ENCODE measurements at places on chromosomes 1 and 21. TPM values are rescaled to one million over a fixed set of nuclear protein-coding genes. Genes with fewer than 3 reads are reported as not detected.
A peak's percentile ranks its signal among the peaks of the same experiment; 100 is the strongest.

Gene SLC9C2
- total RNA-seq: not detected

Gene EFNA1
- 108 TPM for total RNA-seq

Gene BARHL2
- not detected for total RNA-seq

Gene NMNAT2
- total RNA-seq: 0.27 TPM

Gene FAM151A
- 5.2 TPM for total RNA-seq

Gene FOXD2
- total RNA-seq: 20.9 TPM

Gene MEX3A
- 0.48 TPM for total RNA-seq

Gene INSRR
- not detected for total RNA-seq

Gene SPRR5
- total RNA-seq: not detected

DNA sequence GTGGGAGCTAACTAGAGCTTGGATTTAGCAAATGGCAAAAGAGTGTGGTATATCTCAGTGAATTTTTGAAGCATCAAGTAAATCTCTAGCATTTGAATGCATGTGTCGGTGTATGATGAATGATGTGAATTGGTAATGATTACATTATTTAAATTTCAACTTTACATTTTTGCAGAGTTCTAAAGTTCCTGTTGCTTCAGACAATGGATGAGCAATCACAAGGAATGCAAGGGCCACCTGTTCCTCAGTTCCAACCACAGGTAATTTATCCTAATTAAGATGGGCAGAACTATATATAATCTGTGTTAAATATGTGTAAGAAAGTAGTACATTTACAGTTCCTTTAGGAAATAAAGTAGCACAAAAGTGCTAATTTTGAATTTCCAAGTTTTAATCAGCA, 75.6 kb downstream of the NEK7 start:
- no peak overlapping the region for H3K27ac ChIP-seq
- DNase-seq: no peak
- H3K27me3 ChIP-seq: no peaks in the 10 kb centered on the region

GRCh38 chr1:121546830-121547591, 362.2 kb downstream of the SRGAP2C start:
- no peak for DNase-seq
- no peaks in the 10 kb centered on the region for H3K27me3 ChIP-seq
- H3K4me3 ChIP-seq: no peak overlapping the region
- H3K36me3 ChIP-seq: no peaks in the 10 kb centered on the region
- H3K4me1 ChIP-seq: no peaks in the 10 kb centered on the region
- no peak overlapping the region for H3K27ac ChIP-seq

DNA sequence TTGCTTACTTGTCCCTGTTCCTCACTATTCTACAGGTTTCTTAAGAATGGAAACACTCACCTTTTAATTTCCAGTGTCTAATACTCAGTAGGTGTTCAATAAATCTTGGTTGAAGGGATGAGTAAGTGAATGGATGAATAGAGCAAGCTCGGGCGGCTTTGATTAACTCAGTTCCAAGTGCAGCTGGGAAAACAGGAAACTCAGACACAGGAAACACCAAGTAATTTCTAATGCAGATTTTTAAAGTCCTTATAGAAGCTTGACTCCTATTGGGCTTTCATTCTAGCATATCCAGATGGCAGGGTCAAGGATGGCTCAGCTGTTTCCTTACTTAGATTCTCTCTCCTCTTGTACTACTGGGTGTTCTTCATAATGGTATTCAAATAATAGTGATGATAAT, 14.0 kb downstream of the CAMK1G start:
- H3K27me3 ChIP-seq: peaks cover 2% of the 10 kb centered on the region
- no peak overlapping the region for H3K27ac ChIP-seq
- no peaks in the 10 kb centered on the region for H3K36me3 ChIP-seq
- DNase-seq: no peak

GRCh38 chr1:150521196-150521968, 5.8 kb downstream of the FALEC start:
- H3K4me1 ChIP-seq: peaks cover 14% of the 10 kb centered on the region
- H3K27me3 ChIP-seq: no peaks in the 10 kb centered on the region
- H3K36me3 ChIP-seq: no peaks in the 10 kb centered on the region
- no peak overlapping the region for H3K4me3 ChIP-seq
- no peak overlapping the region for H3K27ac ChIP-seq

- H3K27me3 ChIP-seq: no peaks in the 10 kb centered on the region
- DNase-seq: no peak
- no peak overlapping the region for H3K4me3 ChIP-seq
- no peak overlapping the region for H3K27ac ChIP-seq
- H3K36me3 ChIP-seq: no peaks in the 10 kb centered on the region
Observed at GRCh38 chr1:196309386-196309785, 298.9 kb downstream of the KCNT2 start.

- no peak for DNase-seq
- peaks cover 37% of the 10 kb centered on the region for H3K4me1 ChIP-seq
- no peak overlapping the region for H3K4me3 ChIP-seq
Observed at GRCh38 chr1:212605441-212606394, 2.8 kb upstream of the ATF3 start.

DNA sequence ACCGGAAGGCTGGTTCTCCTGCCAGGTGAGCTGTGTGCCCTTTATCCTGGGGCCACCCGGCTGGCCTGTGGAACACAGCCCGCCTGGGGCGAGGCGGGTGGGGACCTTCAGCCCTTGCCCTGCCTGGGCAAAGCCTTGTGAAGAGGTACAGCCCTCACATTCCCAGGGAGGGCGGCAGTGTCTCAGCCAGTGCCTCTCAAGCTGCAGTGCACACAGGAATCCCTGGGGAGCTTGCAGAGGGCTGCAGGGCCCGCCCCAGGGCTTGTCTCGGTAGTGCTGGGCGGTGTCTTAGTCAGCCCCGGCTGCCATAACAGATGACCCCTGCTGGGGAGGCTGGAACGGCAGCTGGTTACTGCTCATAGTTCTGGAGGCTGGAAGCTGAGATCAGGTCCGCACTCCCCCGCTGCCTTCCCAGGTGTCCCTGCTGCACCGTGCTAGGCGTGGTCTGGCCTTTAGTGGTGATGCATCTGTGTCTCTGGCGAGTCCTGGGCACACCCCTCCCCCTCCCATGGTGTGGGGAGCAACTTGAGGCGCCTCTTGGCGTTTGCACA, 12.6 kb downstream of the DFFB start:
- no peak for DNase-seq
- no peak overlapping the region for H3K4me3 ChIP-seq
- H3K27ac ChIP-seq: no peak overlapping the region
- H3K36me3 ChIP-seq: no peaks in the 10 kb centered on the region

- H3K27ac ChIP-seq: peak overlapping the region; percentile 96
- peak; percentile 81 for DNase-seq
- H3K27me3 ChIP-seq: no peaks in the 10 kb centered on the region
- H3K4me3 ChIP-seq: no peak overlapping the region
Observed at GRCh38 chr1:151196292-151196800, 2.0 kb upstream of the PIP5K1A start.

DNA sequence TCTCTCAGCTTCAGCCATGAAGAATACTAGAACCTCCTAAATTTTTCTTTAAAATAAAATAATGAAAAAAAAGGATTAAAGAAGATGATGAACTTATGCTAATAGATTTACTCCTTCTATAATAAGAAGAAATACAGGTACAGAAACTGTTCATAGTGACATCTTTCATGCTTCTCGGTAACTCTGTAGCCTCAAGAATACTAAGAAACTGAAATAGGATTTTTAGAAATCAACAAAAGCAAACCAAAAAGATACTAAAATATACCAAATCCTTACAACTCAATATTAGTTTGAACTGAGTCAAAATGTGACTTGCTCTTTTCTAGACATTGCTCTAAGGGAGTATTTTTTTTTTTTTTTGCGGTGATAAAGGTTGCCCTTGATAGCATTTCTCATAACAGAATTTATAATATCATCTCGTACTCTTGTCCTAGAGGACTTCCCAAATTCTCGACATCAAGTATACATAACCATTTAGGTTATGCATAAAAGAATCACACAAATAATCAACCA, 42.8 kb downstream of the ZZZ3 start:
- H3K27me3 ChIP-seq: no peaks in the 10 kb centered on the region
- no peak for DNase-seq
- no peaks in the 10 kb centered on the region for H3K4me1 ChIP-seq
- H3K4me3 ChIP-seq: no peak overlapping the region

DNA sequence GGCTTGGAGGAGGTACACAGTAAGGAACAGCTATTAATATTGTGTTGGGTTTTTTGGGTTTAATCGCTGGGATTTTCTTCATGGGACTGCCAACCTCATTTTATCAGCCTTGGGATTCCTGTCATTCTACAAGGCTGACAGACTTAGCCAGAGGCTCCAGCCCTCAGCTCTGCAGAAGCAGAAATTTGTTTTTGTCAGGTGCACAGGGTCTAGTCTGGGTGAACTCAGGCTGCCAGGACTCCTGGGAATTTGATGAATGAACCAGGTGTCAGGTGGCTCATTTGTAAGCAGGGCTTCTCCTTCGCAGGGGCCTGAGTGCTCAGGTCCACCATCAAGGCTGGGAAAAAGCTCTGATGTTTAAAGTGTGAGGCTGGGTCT, 11.5 kb upstream of the ZNF362 start:
- no peak for DNase-seq
- no peak overlapping the region for H3K27ac ChIP-seq
- no peaks in the 10 kb centered on the region for H3K4me1 ChIP-seq
- no peaks in the 10 kb centered on the region for H3K27me3 ChIP-seq
- no peak overlapping the region for H3K4me3 ChIP-seq

DNA sequence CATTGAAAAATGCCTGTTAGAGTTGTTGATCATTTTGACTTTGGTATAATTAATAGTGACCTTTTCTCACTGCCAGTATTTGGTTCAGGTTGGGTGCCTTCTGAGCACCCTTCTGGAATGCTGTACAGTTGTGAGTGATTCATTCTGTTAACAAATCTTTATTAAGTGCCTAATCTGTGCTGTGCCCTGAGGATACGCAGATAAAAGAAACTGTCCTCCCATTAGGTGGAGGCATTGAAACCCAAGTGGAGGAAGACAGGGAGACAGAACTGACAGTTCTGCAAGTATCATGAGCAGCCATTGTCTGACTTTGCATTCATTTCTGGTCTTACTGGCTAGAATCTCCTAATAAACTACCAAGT, 76.1 kb upstream of the ZNF326 start:
- no peak overlapping the region for H3K27ac ChIP-seq
- no peaks in the 10 kb centered on the region for H3K36me3 ChIP-seq
- H3K27me3 ChIP-seq: no peaks in the 10 kb centered on the region
- H3K4me1 ChIP-seq: no peaks in the 10 kb centered on the region

- peaks cover 7% of the 10 kb centered on the region for H3K4me1 ChIP-seq
- DNase-seq: peak; percentile 93
- H3K4me3 ChIP-seq: peak within 1 kb of the TSS; percentile 61
- H3K36me3 ChIP-seq: no peaks in the 10 kb centered on the region
- no peaks in the 10 kb centered on the region for H3K27me3 ChIP-seq
- H3K27ac ChIP-seq: peak within 1 kb of the TSS; percentile 85
Observed at GRCh38 chr1:28914228-28915030, at the start of gene EPB41. Gene EPB41 (plus strand): TSS chr1:28914569. CDS start chr1:28987438, 72,869 bp downstream.

GRCh38 chr1:10782491-10783244, 13.8 kb downstream of the CASZ1 start:
- DNase-seq: no peak
- H3K27me3 ChIP-seq: no peaks in the 10 kb centered on the region
- H3K4me3 ChIP-seq: no peak overlapping the region
- H3K36me3 ChIP-seq: no peaks in the 10 kb centered on the region

DNA sequence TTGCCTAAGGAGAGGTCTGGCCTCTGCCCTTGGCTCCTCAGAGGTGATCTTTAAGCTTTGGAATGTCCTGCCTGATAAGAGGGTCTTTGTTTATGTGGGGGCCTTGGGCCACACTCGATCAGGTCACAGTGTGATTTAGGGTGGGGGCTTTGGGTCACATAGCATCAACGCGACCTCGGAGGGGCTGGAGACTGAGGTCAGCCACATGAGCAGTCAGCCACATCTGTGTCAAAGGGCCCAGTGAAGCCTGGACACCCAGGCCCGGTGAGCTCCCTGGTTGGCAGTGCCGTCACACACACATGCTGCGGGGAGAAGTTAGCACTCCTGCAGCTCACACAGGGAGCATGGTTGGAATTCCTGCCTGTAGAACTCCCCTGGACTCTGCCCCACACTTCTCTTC, 345.0 kb downstream of the NPHP4 start:
- H3K4me1 ChIP-seq: no peaks in the 10 kb centered on the region
- H3K27ac ChIP-seq: no peak overlapping the region
- no peak overlapping the region for H3K4me3 ChIP-seq
- no peak for DNase-seq

- peaks cover 19% of the 10 kb centered on the region for H3K4me1 ChIP-seq
- no peak overlapping the region for H3K4me3 ChIP-seq
- no peaks in the 10 kb centered on the region for H3K27me3 ChIP-seq
- H3K36me3 ChIP-seq: no peaks in the 10 kb centered on the region
Observed at GRCh38 chr1:203512517-203512847, 18.5 kb downstream of the OPTC start.

- DNase-seq: peak; percentile 24
- peaks cover 45% of the 10 kb centered on the region for H3K4me1 ChIP-seq
Observed at GRCh38 chr1:172356620-172357019, 63.9 kb upstream of the C1orf105 start.

- H3K36me3 ChIP-seq: no peaks in the 10 kb centered on the region
- no peak for DNase-seq
- H3K27me3 ChIP-seq: no peaks in the 10 kb centered on the region
- no peak overlapping the region for H3K27ac ChIP-seq
Observed at GRCh38 chr21:19029816-19030215, 626.2 kb upstream of the TMPRSS15 start.

GRCh38 chr1:110542725-110543124, 23.8 kb upstream of the KCNA10 start:
- no peak overlapping the region for H3K27ac ChIP-seq
- no peaks in the 10 kb centered on the region for H3K27me3 ChIP-seq
- H3K4me1 ChIP-seq: no peaks in the 10 kb centered on the region
- no peak for DNase-seq
- H3K36me3 ChIP-seq: no peaks in the 10 kb centered on the region

GRCh38 chr1:188708795-188709535, 1768.7 kb downstream of the BRINP3 start:
- H3K27me3 ChIP-seq: no peaks in the 10 kb centered on the region
- no peak overlapping the region for H3K27ac ChIP-seq
- no peaks in the 10 kb centered on the region for H3K4me1 ChIP-seq
- no peak for DNase-seq
- no peaks in the 10 kb centered on the region for H3K36me3 ChIP-seq

DNA sequence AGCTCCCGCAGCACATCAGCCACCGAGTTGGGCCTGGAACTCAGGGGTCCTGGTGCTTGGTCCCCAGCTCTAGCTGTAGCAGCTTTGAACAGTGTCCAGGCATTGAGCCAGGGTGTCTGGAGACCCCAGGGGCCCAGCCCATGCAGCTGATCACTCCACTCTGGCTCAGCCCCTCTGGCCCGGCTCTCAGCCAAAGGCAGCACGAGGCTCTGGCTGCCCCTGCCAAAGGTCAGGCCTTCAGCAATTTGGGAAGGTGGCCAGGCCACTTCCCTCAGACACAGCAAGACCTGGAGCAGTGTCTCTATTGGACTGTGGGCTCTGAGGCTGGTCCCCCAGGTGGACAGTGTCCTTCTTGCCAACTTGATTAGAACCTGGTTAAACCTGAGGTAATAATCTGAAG, 34.4 kb upstream of the RNF19B start:
- DNase-seq: no peak
- H3K27ac ChIP-seq: no peak overlapping the region
- peaks cover 3% of the 10 kb centered on the region for H3K4me1 ChIP-seq
- H3K27me3 ChIP-seq: no peaks in the 10 kb centered on the region
- no peaks in the 10 kb centered on the region for H3K36me3 ChIP-seq
